ENCODE measurements at places on chromosomes 5 and 9.

GRCh38 chr9:127883959-127884358 lies 6.5 kb upstream of the AK1 start:
- DNase-seq, result no peak

DNA sequence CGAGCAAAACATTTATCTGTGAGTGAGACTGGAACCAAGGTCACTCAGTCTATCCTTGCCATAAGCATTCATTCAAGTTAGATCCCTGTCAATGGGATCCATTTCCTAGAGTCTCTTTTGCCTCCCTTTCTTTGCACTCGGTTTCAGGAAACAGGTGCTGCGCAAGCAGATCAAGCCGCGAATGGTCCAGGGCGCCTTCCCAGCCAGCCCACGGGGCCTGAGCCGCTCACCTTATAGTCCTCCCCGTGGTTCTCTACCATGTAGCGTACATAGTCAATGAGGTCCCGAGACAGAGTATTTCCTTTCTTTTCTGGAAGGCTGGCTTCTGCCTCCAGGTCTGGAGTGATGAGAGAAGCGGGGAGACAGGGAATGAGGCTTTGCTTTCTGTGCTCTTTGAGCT lies 3.4 kb downstream of the NOP16 start:
- no peak for DNase-seq

DNA sequence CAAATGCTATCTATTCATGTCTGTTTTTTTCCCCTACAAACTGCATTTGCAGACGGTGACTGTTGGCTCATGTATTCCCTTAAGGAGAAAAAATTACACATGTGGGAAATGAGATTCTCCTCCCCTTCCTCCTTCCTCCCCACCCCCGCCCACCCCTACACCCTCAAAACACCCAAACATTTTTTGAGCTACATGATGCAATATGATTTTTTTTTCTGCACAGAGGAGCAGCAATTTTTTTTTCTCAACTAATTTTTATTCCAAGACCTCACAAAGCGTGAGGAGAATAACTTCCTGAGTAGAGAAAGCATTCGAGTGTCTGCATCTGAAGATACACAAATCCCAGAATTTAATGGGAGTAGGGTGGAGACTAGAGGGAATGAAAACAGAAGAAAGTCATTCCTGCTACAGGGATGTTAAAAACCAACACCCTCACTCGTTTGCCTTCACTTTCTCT lies 118.1 kb downstream of the PRDM6 start:
- no peak for DNase-seq

DNA sequence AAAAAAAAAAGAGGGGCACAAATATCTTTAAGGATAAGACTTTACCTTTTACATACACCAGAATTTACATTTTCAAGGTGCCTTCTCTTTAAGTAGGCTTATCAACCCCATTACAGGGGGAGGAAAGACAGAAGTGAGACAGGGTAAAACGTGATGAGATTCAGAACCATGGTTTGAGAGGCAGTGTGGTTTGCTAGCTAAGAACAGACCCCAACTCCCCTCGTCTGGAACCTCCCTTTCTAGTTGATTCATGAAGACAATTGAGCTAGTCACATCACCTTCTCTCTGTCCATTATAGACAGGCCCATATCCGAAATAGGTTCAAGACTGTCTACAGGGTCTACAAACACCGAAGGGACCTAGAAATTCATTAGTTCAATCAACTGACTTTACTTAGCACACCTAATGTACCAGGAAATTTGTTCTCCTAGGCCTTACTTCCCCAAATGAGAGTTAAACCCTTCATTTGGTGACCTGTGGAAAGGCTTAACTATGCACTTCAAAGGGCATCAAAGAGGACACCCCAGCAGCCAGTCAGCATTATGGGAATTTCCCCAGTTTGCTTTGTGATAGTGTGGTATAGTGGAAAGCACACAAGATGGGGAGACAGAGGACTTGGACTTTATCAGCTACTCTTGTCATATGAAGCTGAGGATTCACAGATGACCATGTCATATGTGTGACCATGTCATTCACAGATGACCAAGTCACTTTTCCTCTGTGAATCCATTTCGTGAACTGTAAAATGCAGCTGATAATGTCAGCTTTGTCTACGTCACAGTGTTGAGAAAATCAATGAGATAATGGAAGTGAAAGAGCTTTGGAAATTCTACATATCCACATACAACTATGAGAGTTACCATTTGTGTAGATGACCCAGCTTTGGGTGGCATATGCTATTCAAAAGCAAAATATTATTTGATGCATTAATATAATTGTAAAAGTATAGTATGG lies 40.2 kb upstream of the CYFIP2 start:
- DNase-seq, result peak; percentile 65

- DNase-seq, result no peak
Measured at GRCh38 chr9:130548103-130548502, 31.3 kb upstream of the FUBP3 start.

GRCh38 chr9:131747352-131747751 lies 7.5 kb upstream of the RAPGEF1 start:
- DNase-seq, result peak; percentile 28

DNA sequence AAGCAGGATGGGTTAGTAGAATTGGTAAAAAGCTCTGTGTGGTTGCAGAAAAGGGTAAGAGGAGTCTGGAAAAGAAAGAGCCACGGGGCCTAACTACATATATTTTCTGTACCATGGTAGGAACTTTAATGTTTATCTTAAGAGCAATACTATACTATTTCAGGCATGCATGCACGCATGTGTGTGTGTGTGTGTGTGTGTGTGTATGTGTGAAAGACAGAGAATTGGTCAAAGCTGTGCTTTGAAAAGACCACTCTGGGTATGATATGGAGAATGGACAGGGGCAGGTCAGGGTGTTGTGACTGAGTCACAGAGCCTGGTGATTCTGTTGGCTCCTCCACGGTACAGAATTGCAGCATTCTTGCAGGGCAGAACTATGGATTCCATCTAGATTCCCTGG lies 339.3 kb downstream of the SLIT3 start:
- no peak for DNase-seq

DNA sequence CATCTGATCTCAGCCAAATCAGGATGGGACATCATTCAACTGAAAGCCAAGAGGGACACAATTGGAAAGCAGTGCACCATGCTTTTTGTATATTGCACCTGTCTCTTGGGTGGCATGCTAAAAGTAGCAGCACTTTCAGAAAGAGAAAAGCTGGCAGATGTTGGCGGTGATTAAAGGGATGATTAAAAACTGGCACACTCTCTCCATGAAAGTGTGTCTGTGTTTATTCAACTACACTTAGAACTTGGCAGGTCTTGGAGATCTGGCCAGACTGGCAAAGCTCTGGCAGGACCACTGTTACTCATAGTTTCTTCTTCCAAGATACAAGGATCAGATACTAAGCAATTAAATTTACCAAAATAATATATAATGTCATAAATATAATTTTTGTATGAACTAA lies 112.9 kb upstream of the ELAVL2 start:
- no peak for DNase-seq

DNA sequence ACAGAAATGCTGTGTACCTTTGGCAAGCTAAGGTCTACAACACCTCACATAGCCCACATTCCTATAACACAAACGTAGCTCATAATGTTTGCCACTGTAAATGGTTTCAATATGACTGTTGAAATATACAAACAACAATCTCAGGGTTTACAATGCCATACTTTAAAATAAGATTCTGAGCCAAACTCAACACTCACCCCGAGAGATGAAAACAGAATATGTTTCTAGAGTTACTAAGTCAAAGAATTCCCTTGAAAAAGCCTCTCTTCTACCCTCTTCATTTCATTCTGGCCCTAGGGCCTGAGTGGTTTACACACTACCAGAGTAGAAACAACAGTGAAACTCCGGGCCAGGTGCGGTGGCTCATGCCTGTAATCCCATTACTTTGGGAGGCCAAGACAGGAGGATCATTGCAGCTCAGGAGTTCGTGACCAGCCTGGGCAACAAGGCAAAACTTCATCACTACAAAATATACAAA lies 72.6 kb downstream of the MYO10 start:
- DNase-seq, result no peak

DNA sequence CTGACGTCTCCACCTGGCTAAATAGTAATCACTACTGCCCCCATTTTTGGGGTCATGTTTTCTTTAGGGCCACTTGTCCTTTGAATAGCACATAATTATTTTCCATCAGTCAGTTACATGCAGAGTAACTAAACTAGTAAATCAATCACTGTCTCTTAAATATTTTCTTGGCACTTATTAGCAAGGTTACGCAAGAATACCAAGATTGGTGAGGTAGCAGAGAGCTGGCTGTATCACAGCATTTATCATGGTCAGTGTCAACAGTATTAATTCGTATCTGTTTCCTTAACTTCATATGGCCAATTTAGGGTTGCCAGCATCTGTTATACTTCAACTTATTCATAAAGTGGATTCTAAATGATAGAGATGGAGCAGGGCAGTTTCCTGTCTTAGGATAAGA lies 346.8 kb upstream of the FAM174A start:
- no peak for DNase-seq

- DNase-seq, result peak; percentile 38
Measured at GRCh38 chr9:136671646-136672430, 9.1 kb downstream of the EGFL7 start.

- no peak for DNase-seq
Measured at GRCh38 chr9:122223435-122223834, 5.3 kb downstream of the LHX6 start.

GRCh38 chr9:116190637-116191396 lies 37.2 kb downstream of the PAPPA start:
- DNase-seq, result no peak

DNA sequence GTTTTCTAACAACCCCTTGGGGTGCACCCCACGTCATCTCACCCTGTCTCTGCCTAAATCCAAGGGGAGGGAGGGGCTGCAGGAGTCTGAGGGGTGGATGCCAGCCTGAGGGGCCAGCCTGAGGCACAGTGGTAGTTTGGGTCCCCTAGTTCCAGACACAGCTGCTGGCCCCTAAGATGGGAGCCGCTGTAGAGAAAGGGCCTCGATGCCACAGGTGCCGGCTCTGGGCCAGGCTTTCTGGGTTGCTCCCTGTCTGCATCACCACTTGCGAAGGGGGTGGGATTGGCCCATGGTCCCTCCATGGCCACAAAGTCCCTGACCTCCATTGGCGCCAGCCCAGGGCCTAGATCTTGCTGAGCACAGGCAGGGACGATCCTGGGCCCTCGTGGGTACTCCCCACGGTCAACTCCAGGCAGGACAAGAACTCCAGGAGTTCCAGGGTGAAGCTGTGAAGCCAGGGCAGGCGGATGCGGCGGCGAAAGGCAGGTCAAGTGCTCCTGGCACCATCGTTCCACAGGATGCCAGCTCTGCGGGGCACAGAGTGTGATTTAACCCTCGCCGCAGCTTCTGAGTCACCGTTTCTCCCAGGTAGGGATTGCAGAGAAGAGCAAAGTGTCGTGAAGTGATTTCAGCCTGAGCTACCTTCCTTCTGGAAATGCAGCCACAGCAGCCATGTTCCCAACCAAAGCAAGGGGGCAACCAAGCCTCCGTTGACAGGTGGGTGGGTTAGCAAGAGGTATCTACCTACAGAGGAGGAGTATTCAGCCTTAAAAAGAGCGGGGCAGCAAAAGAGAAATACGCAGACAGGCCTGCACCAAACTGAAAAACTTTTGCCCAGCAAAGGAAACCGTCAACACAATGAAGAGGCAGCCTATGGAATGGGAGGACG lies 41.6 kb upstream of the EXOC3 start:
- DNase-seq, result no peak

DNA sequence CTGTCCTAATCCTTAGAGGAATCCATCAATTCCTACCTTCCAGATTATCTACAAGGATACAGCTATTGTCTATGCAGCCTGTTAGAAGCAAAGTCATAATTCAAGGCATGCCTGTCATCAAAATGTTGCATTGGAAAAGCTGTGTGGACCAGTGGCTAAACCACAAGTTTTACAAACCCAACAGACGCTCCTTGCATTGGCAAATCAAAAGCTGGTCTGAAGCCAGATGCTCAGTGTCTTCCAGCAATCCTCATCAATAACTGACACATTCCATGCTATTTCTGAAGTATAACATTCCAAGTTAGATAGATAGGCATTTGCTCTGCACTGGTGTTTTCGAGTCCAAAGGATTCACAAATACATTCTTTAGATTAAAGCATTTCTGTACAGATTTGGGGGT lies 213.6 kb downstream of the EBF1 start:
- DNase-seq, result no peak

GRCh38 chr5:32156635-32157034 lies 17.5 kb downstream of the GOLPH3 start:
- DNase-seq, result no peak

GRCh38 chr5:177233206-177233605 lies 70.3 kb downstream of the RAB24 start:
- no peak for DNase-seq

DNA sequence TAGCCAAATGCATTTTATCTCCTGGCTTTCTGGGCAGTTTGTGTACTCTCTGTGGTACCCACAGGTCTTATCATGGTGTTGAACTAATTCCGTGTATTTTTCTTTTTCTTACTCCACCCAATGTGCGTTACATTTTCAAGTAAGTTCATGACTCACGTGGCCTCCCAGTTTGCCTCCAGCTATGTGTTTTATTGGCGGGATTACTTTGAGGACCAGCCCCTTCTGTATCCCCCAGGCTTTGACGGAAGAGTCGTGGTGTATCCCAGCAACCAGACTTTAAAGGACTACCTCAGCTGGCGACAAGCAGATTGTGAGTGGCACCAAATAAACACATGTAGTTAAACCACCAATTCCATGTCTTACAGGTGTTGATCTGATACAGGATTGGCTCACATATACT lies 3.2 kb downstream of the THG1L start:
- DNase-seq, result no peak

DNA sequence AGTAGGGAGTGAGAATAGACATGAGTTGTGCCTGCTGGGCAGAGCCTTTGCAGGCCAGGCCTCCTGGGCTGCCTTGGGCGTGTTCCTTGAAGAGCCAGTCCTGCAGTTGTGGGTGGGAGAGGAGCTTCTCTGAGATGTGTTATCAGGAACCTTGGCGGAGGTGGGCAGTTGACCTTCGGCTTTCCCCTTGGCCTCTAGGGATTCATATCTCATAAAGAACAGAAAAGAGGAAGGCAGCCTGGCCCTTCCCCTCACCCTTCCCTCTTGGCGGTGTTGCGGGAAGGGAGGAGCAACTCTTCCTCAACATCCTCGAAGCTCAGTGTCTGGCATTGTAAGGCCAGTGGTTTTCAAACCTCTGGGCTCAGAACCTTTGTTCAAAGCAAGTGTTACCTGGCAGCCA lies 59.2 kb downstream of the DAPK1 start:
- no peak for DNase-seq

GRCh38 chr5:174910245-174910737 lies 185.9 kb downstream of the MSX2 start:
- DNase-seq, result peak; percentile 68

DNA sequence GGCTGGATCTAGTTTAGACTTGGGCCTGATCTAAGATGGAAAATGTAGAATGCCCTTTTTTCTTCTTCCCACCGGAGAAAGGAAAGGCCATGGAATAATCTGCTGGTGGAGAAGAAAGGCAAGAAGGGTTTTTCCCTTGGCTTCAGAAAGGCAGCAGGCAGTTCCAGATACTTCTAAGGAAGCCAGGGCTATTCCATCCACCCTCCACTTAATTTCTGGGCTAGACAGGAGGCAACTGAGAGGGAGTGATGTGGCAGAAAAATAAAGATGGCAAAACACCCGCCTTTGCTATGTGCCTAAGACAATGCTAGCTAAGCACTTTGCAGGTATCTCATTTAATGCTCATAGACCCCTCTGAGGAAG lies 9.9 kb downstream of the MYOZ3 start:
- no peak for DNase-seq

Measured in activated naive CD4-positive, alpha-beta T cell treated with anti-CD3 and anti-CD28 coated beads for 36 hours (primary cell).